ENCODE measurements at places on chromosomes 2 and 18.

- DNase-seq = no peak
Measured at GRCh38 chr2:128233790-128234395, 84.8 kb downstream of the HS6ST1 start.

DNA sequence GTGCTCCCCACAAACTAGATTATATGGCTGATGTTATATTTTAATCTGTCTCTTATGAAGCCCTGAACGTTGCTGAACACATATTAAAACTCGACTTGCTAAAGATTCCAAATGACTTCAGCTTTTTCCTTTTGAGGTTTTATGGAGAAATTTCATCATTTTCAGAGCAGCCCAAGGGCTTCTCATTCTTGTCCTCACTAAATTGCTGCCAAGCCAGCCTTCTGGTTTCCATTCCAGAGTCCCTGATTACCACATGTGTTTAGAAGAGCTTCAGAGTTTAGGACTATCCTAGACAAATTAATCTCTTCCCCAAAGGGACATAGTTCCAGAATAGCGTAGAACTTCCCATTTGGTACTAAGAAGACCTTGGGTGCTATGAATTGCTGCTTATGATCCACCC, 77.8 kb upstream of the CCDC195 start:
- no peak for DNase-seq

- no peak for DNase-seq
Measured at GRCh38 chr2:99545066-99545465, 55.2 kb upstream of the REV1 start.

DNA sequence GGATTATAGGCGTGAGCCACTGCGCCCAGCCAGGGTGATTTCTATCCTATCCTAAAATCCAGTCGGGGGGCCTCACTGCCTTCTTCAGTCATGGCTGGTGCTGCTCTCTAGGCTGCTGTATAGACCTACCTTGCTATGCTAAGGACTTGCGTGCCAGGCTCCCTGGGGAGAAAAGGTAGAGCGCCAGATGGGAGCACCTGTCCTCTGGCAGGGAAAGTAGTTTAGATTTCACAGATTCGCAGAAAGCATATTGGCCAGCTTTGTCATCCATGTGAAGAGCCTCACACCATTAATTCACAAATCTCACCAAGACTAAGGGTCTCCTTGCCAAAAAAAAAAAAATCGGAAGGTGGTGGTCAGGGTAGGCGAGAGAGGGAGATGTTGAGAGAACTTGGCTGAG, 217.6 kb downstream of the ATAD2B start:
- no peak for DNase-seq

- DNase-seq = no peak
Measured at GRCh38 chr2:109196081-109196875, 67.3 kb downstream of the SH3RF3 start.

GRCh38 chr2:178328037-178328436, 122.9 kb downstream of the PRKRA start:
- DNase-seq = no peak

- DNase-seq = no peak
Measured at GRCh38 chr18:70287731-70288130, 1.1 kb upstream of the SOCS6 start.

DNA sequence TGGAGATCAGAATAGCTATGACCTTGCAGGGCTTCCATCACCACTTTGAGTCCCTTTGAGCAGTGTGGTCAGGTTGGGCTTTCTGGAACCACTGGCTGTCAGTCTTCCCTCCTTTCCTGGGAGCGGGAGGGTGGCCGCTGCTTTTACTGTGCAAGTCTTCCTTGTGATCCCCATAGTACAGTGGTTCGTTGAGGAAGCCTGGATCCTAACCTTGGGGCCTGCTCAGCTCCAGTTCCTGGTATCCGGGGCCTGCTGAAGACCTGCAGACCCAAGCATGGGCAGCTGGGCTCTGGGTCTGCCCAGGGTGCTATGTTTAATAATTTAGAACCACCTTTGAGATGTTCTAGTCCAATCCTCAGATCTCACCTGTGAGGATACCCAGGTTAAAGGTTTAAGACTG, 104.2 kb downstream of the CLIP4 start:
- DNase-seq = no peak

GRCh38 chr18:44582456-44582855, 98.2 kb upstream of the SETBP1 start:
- no peak for DNase-seq

DNA sequence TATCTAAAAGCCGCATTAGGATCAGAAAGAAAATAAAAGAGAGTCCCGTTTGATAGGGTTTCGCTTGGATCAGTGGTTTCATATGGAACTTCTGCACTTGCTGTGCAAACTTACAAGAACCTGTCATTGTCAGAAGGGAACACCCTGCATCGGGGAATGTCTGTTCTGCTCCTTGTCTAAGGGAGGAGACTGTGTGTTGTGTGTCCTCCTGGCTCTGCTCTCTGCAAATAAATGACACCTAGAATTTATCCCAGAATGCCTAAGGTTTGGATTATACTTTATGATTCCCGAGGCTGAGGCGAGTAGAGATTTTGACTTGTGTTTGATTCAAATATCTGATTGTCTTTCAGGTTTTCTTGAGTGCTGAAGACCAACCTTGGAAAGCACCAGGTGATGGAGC, 785.1 kb downstream of the GALR1 start:
- no peak for DNase-seq

DNA sequence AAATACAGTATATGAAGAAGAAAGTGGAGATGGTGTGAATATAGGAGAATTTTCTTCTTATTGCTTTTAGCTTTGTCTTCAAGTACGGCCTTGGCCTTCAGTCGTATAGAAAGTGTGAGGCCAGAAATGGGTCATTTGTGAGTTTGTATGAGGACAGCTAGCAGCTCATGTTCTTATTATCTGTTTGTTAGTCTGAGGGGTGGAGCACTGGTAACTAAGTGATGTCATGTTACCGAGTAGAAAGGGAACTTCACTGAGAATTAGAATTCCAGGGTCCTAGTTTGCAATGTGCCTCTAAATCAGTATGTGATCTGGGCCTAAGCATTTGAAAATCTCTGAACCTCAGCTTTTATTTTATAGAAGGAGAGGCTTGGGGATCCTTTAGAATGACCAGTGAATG, 588.6 kb downstream of the NRXN1 start:
- DNase-seq = no peak

- no peak for DNase-seq
Measured at GRCh38 chr2:160426604-160427003, 67.0 kb downstream of the RBMS1 start.

DNA sequence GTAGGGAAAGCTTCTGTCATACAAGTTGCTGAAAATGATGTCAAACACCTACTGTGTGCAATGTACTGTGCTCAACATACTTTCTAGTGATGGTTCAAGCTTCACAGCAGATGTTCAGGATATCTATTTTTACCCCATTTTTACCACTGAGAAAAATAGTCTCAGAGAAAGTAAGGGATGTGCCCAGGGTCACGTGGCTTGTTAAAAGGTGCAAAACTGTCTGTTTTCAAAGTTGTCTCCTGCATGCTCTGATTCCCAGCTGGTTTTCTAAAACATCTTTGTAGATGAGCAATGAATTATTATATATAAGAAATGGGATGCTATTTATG, 145.5 kb upstream of the LHCGR start:
- DNase-seq = no peak

GRCh38 chr2:43041661-43042360, 184.6 kb downstream of the ZFP36L2 start:
- no peak for DNase-seq

DNA sequence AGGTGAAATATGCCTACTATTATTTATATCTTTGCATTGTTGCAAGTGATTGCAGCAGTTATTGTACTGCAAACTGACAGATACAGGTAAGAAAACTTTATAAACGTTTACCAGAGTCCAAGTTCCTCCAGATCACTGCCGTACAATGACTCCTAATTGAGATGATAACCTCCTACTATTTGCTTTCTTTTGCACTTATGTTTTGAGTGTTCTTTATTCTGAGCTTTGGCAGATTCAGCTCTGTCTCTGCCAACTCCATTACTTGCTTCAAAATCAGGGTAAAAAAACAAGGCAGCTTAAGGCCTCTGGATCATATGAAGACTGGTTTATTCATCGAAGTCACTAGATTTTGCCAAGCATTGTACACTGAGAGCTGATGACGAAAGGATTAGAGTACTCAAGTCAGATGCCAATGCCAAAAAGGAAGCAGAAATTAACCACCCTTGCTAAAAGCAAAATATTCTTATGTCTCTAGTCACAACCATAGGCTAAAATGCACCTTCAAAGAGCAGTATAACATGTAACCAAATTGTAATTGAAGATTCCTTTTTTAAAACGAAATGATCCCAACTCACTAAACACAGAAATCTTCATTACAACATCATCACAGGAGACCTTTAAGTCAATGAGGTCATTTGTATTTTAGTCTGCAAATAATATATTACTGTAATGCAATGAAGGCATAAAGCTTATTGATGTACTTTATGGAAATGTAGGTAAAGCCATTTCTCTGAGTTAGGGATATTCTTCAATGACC, 10.5 kb upstream of the IKZF2 start:
- no peak for DNase-seq

DNA sequence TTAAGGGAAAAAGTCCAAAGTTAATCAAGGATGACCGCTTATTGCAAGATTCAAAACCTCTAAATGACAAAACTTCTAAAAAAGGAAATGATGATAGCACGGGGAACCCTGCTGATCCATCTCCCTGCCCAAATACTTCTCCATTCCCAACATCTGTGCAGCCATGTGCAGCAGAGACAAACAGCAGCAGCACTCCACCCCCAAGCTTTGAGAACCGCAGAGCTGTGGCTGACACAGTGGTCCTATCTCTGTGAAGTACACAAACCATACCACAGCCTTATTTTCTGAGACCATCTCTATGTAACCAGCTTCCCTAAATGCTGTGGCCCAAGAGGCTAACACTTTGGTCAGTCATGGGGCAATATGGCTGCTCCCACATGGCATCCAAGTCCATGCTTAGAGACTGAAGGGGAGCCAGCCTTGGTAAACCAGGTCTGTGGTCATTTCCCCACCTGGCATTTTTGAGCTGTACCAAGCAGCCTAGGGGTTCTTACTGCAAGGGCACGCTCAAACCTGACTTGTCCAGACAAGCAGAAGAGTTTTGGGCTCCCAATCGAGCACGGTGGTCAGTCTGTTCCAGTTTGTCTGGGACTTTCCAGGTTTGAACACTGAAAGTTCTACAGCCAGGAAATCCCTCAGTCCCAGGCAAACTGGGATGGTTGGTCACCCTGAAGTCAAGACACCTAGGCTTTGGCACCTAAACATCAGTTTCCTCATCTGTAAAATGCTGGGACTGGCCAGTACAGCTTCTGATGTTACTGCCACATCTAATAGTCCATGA, 17.1 kb upstream of the NFE2L2 start:
- DNase-seq = peak; percentile 21

DNA sequence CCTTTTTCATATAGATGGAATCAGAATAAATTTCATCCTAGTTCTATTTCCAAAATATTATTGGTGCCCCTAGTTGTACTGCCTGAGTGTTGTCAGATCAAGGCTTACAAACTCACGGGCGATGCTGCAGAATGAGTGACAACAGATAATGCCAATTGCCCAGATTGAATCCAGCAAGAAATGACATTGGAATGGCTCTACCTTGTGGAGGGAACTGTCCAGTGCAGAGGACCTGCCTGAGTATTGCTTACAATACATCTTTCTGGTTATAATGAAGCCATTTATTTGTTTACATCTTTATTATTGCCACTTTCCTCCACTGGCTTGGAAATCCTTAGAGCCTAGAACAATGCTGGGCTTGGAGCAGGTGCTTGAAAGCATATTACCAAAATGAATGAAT, 7.8 kb upstream of the IL1R2 start:
- DNase-seq = no peak

GRCh38 chr2:28366496-28367282, 26.0 kb upstream of the FOSL2 start:
- DNase-seq = no peak

- DNase-seq = no peak
Measured at GRCh38 chr2:160125828-160126227, 63.4 kb upstream of the PLA2R1 start.

DNA sequence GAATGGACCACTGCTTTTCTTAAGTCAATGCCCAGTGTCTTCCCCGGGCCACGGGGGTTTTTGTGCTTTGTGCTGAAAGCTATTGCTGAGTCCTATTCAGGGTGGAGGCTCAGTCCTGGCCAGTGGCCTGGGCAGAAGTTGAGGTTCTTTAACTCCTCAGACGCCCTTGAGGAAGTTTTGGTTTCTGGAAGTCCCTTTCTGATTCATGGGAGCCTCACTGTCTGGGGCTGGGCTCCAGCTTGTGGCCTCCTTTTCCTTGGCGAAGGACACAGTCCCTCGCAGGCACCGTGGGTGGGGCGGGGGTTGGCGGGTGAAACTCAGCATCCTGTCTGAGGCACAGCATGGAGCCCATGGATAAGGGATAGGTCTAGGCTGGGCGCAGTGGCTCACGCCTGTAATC, 465.2 kb upstream of the HS6ST1 start:
- DNase-seq = no peak

DNA sequence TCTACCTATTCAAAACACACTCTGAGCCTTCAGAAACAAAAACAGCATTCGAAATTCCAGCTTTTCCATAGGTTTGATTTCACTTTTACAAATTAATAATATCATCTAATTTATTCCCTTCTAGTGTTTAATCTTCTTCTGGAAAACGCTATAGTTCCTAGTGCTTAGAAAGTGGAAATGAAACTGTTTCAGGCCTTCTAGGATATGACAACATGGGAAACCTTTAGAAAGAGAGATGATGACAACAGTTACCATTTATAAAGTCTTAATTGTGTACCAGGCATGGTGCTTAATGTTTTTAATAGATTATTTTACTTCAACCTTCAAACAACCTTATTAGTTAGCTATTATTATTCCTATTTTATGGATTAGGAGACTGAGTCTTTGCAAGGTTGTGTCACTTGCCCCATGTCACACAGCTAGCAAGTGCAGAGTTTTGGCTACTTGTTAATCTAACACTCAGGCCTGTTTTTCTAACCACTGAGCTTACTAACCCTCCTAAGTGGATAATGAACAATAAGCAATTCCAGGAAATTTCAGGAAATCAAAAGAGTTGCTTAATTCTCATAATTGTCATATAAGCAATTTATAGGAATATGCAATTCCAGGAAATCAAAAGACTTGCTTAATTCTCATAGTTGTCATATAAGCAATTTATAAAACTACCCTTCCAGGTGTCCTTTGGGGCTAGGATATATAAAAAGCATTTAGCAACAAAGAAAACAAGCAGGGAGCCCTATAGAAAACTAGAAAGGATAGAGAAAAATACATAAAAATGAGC, 206.0 kb downstream of the ZNF521 start:
- DNase-seq = no peak

- DNase-seq = no peak
Measured at GRCh38 chr2:113707106-113707505, 49.3 kb downstream of the SLC35F5 start.

Measured in GM10248 (cell line).